ENCODE measurements at places on chromosomes 2 and 18. TPM values are rescaled to one million over a fixed set of nuclear protein-coding genes. Genes with fewer than 3 reads are reported as not detected.
A peak's percentile ranks its signal among the peaks of the same experiment; 100 is the strongest.

GRCh38 chr18:77157312-77157711 is 24.7 kb upstream of the MBP start:
- H3K4me1 ChIP-seq, result peaks cover 7% of the 10 kb centered on the region
- H3K4me3 ChIP-seq, result no peak overlapping the region
- DNase-seq, result no peak
- peaks cover 4% of the 10 kb centered on the region for H3K36me3 ChIP-seq
- H3K27me3 ChIP-seq, result peaks cover 6% of the 10 kb centered on the region
- no peak overlapping the region for H3K27ac ChIP-seq

DNA sequence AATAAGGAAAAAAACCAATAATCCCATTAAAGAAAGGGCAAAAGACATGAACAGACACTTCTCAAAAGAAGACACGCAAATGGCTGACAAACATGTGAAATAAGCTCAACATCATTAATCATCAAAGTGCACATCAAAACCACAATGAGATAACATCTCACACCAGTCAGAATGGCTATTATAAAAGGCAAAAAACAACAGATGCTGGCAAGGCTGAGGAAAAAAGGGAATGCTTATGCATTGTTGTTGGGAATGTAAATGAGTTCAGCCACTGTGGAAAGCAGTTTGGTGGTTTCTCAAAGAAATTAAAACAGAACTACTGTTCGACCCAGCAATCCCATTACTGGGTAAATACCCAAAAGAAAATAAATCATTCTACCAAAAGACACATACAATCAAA is 285.6 kb downstream of the NR4A2 start:
- no peak for DNase-seq
- peaks cover 2% of the 10 kb centered on the region for H3K27me3 ChIP-seq
- no peaks in the 10 kb centered on the region for H3K4me1 ChIP-seq

DNA sequence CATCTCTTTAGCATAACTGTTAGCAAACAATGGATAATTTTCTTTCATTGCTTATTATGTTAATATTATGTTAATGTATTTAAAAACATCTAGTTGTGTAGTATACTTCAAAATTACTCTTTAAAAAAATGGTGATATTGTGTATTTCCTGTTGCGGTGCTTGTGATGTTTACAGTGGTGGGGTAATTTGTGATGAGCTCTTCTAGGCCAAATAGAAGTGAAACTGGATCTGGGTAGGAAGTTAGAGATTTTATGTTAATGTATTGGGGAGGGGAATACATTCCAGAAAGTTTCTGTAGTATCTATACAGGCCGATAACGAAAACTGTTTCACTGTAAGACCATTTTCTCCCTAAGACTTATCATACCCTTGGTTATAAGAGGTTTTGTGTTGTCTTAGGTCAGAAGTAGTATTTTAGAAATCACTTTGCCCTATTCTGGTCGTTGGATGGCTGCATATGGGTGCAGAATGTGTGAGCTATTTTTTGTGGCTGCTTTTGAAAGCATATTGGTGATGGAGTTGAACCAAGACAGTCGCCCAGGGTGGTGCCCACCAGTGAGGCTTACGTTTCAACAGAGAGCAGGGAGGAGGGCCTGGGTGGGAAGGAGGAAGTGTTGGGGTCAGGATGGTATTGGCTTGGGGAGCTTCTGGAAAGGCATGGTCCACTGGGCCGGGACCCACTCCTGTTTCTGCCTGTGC is 5.8 kb downstream of the TSHZ1 start:
- no peaks in the 10 kb centered on the region for H3K36me3 ChIP-seq
- peaks cover 27% of the 10 kb centered on the region for H3K4me1 ChIP-seq
- peak overlapping the region; percentile 13 for H3K4me3 ChIP-seq
- peak overlapping the region; percentile 52 for H3K27ac ChIP-seq

DNA sequence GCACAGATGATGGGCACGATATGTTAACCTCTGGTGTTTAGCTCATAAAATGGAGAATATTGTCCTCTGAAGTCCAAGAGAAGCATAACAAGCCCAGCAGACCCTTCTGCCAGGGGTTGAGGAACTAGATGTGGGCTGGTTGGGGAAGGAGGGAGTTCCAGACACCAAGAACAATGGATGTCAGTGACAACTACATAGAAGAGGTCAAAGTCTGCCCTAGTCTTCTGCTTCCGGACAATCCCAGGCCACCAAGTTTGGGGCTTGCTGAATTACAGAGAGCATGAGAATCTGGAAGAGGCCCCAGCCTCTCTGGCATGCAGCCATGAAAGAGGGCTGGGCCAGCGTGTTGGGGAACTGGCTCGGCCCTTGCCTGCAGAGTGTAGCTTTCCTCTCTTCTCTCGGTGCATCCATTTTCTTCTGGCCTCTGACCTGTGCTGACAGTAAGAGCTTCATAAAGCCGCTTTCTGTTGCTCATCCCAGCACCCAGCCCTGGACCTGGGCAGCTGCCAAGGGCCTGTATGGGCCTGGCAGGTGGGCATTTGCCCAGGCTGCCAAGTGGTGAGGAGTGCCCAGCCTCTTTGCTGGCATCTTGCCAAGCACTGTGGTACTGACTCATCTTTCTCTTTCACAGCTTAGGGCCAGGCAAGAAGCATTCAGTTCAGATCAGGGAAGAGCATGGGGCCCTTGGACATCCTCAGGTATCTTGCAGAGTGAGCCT is 14.6 kb upstream of the LAPTM4A start:
- no peak overlapping the region for H3K27ac ChIP-seq
- no peak for DNase-seq
- no peak overlapping the region for H3K4me3 ChIP-seq
- H3K27me3 ChIP-seq, result peaks cover 4% of the 10 kb centered on the region

DNA sequence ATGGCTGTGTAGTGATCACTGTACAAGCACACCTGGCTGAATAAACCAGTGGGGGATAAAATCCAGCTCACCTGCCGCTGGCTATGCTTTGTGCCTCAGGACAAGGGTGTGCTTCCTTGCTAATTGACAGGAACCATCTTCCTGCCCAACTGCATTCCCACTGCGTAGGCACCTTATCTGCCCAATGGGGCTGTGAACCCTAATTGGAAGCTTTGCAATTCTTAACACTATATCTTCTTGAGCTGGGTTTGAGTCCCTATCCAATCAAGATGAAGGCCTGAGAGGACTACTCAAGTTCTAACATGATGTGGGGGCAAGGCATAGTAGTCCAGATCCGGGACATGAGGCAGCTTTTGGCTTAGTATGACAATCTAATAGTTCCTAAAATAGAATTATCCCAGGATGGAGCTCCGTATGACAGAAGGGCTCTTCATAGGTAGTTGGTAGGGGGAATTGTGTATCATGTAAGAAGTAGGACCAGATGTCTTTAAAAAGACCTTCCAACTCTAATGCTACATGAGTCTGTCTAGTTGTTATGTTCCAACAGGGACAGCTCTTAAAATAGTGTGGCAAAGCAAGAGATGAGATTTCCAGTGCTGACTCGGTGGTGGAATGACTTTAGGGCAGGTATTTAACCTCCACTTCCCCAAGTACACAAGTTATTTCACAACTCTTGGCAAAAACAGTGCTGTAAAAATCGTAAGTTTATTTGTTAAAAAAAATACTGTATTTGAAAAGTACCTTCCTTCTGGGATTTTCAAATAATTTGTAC is 2.3 kb upstream of the TMEM150A start:
- no peaks in the 10 kb centered on the region for H3K36me3 ChIP-seq
- H3K4me1 ChIP-seq, result peaks cover 5% of the 10 kb centered on the region
- H3K27me3 ChIP-seq, result peaks cover 6% of the 10 kb centered on the region
- no peak overlapping the region for H3K27ac ChIP-seq

Gene PSTPIP2
- 0.20 TPM for total RNA-seq

Gene RPRM
- total RNA-seq, result 95.9 TPM
